ENCODE measurements at places on chromosomes 16 and 17.

- no peak for DNase-seq
These were observed 336.4 kb downstream of the SEC14L1 start for GRCh38 chr17:77476931-77477805.

GRCh38 chr17:29126268-29126930, 53.8 kb downstream of the MYO18A start:
- no peak for DNase-seq

DNA sequence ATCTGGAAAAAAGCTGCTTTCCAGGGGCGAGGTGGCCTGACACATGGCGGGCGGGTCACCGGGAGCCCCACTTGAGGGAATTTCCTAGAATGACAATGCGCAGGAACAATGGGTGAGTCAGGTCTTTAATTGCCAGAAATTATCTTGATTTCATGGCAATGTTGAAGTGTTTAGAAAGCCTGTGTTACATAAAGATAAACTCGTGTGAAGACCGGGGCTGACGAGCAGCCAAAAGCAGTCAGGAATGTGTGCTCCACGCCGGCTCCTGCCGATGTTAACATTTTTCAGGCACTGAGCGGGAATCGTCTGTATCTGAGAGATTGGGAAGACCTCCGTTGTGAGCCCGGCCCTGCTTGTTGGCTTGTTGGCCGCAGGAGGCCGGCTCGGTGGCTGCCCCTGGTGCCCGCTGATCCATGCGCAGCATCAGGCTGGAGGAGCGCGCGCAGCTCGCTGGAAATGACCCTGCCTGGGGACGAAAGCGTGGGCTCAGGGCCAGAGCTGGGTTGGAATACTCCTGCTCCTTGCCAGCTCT, 353.1 kb downstream of the FOXL1 start:
- no peak for DNase-seq

DNA sequence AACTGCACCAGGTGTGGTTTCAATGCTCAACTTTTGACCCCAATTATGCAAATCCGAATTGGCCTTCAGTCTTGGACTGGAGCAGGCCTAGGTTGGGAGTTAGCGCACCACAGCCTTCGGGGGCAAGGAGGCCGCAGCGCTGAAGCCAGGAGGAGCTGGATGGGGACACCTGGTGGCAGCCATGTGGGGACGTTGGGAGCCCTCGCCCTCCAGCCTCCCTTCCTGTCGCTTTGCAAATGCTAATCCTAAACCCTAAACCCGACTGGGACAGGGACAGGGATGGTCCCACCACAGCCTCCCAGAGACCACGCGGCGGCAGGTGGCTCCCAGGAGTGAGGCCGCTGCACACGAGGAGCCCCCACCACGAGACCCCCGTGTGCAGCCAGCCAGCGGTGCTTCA, 58.7 kb downstream of the KLHDC4 start:
- DNase-seq = no peak

- DNase-seq = peak; percentile 72
These were observed 31.5 kb downstream of the MXRA7 start for GRCh38 chr17:76679239-76679638.

DNA sequence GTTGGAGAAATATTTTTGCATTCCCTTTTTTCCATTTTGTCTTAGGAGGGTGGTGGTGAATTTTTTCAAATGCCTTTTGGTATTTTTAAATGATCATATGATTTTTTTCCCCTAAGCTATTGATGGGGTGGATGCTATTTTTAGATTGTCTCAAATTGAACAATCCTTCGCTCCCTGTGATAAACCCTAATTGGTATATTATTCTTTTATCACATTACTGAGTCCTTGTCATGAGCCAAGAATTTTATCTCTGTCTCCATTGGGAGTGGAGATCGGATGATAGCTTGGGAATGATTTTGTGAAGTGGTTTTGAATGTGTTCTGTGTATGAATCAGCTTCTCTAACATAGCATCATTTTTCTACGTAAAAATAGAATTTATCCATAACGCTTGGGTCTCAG, 15.4 kb downstream of the NECAB2 start:
- no peak for DNase-seq

- no peak for DNase-seq
These were observed 71.1 kb downstream of the CYLD start for GRCh38 chr16:50812876-50813466.

DNA sequence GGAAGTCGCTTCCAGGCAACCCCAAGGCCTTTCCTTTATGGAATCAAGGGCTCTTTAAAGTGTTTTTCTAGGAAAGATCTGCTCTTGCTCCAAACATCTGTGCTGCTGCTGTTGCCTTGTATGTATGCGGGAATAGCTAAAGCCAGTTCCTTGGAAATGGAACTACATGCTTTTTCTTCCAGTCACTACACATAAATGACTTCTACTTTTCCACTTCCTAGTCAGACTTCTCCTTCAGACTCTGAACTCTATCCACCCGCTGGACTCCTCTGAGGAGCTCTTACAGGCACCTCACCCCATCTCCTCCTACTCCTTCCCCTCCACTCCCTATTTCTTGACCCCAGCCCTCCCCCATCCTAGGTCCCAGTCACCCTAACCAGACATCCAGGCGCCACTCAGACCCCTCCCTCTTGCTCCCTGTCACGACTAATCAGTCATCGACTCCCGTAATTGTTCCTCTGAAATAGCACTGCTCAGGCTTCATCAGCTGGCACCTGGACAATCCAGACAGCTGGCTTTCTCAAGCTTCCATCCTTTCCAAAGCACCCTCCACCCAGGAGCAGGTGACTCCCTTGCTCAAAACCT, 15.0 kb upstream of the PEMT start:
- no peak for DNase-seq

GRCh38 chr17:39813631-39814030, 50.5 kb downstream of the IKZF3 start:
- DNase-seq = no peak

DNA sequence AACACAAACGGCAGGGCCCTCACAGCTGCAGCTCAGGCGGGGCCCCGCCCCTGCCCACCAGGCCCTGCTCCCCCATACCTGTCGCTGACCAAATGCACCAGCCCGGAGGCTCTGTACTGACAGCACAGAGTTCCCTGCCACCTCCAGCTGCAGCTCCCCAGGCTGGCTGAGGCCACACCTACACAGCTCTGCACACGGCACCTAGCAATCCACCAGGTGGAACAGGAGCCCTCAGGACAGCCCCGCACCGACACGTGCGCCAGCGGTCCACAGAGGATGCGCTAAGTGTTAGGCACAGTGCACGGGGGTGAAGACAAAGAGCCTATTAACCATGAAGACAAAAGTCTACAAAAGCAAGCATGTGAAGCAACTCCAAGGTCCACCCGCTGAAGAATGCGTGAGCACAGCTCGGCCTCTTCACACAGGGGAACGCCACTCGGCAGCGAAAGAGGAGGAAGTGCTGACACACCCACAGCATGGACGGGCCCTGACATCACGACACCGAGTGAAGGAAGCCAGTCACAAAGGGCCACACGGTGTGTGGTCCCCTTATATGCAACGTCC, 5.4 kb downstream of the ZCCHC14 start:
- peak; percentile 97 for DNase-seq

DNA sequence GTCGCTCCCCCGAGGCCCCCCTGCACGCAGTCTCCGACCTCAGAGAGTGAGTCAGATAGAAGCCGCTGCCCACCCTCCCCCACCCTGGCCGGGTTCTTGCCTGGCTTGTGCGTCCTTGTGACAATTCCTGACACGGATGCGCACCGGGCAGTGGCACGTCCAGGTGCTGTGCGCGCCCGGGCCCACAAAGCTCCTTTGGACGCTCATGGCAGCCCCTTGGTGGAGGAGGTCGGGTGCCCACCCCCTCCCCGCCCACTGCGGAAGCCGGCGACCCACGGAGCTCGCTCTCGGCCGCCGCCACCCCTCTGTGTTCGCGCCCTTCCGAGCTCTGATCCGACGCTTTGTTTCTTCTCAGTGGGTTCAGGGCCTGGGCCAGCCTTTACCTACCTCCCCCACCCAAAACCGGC, 662 bp upstream of the TUBB3 start:
- DNase-seq = peak; percentile 88

DNA sequence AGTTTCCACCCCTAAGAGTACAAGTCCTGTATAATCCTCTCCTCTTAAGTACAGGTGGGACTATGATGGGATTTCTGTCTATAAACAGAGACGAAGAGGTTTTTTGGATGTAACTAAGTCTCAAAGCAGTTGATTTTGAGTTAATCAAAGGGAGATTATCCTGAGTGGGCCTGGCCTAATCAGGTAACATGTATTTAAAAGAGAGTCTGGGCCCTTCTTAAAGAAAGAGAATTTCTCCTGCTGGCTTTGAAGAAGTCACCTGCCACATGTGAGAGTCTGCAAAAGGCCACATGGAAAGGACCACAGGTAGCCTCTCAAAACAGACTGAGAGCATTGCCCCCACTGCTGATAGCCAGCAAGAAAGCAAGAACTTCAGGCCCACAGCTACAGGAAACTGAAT, 142.3 kb downstream of the IRX5 start:
- no peak for DNase-seq

GRCh38 chr17:80889231-80890195, 102.1 kb upstream of the CHMP6 start:
- no peak for DNase-seq

- DNase-seq = peak; percentile 48
These were observed 932 bp downstream of the ZNF267 start for GRCh38 chr16:31874366-31875111.

DNA sequence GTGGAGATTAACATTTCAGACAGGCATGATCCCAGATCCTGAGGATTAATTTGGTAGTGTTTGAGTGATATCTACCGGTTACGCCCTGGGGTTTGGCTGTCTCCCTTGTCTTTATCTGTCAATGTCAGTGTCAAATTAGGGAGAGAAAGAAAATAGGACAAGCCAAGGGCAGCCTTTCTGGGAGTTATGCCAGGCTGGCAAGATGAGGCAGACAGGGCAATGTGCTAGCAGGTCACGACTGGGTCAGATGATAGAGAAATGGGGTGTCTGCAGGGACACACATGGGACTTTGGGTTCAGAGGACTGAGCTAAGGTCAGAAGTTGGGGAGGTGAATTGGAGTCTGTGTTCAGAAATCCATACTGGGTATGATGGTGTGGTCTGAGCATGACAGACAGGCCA, 27.4 kb upstream of the LYRM9 start:
- no peak for DNase-seq

DNA sequence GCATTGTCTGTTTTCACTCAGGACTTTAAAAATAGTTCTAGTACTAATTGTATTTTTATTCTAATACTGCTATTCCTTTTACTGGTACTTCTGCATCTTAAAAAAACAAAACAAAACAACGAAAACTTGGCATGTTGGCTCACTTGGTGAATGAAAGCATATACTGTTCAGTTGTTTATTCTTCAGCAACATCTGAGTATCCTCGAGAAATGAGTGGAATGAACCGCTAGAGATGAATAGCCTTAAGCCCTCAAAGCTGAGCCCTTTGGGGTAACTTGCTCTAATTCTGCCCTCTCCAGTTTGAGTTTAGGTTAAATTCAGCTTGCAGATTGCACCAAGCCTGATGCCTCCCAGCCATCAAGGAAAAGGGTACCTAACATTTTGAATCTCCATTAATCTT, 126.5 kb downstream of the WWOX start:
- DNase-seq = no peak

- DNase-seq = no peak
These were observed 36.3 kb downstream of the GNA13 start for GRCh38 chr17:65020284-65020683.

DNA sequence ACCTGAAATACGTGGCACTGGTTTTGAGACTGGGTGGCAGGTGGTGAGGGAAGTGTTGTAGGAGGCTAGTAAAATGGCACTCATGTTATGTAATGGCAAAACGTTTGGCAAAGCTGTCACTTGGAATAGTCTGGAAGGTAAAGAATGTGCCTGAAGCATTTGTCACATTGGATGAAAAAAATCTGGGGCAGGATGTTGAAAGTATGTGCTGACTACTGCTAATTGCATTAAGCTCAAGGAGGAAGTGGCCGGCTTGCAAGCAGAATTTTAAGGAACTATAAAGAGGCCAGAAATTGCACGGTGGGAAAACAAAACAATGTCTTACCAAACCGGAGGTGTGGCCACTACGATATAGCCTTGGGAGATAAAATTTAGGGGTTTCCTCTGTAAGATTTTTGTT, 26.6 kb upstream of the NLRP1 start:
- no peak for DNase-seq

- DNase-seq = no peak
These were observed 370.0 kb downstream of the CDH13 start for GRCh38 chr16:82996814-82997213.

DNA sequence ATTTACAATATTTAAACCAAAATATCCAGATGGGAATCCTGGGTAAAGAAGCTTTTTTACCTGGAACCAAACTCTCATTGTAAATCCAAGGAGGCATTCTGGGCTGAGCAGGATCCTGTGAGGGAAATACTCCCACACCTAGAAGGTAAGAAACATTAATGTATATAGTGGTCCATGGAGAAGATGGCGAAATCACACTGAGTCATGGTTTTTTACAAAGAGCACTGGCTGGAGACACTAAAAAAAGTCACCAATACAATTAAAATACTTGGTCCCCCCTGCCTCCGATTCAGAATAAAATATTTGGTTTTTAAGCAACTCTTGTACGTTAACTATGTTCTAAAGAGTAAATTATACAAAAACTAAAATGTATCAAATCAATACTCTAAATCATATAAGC, 32.9 kb downstream of the SYNRG start:
- no peak for DNase-seq

GRCh38 chr17:33776903-33777302, 478.2 kb upstream of the CCL2 start:
- DNase-seq = no peak

DNA sequence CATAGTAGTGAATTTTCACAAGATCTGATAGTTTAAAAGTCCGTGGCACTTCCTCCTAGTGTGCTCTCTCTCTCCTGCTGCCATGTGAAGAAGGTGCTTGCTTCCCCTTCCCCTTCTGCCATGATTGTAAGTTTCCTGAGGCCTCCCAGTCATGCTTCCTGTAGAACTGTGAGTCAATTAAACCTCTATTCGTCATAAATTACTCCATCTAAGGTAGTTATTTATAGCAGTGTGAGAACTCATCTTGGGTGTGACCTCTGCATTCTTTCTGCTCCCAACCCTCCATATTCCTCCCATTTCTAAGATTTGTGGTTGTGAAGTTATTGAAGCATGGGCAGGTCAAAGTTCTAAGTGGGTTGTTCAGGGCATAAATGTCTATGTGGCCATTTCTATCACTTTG, 62.1 kb upstream of the ADAMTS18 start:
- DNase-seq = no peak

DNA sequence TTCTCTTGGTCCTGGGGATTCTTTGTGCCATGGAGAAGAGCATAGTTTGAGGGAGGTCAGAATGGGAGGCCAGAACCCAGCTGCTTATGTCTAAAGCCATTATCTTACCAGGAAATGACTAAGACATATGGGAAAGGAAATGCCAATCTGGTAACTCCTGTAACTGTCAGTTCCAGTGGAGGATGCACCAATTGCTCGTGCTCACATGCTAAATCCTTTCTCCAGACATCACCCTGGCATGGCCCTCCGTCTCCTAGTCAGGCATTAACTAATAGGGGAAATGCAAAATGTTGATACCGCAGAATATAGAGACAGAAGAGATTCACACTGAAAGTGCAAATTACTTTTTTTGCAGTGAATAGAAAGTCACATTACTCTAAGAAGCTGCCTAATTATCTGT, 255.6 kb upstream of the HSBP1 start:
- no peak for DNase-seq

GRCh38 chr17:77432742-77433141, 292.0 kb downstream of the SEC14L1 start:
- no peak for DNase-seq
